ENCODE measurements at places on chromosomes 7 and 10. TPM values are rescaled to one million over a fixed set of nuclear protein-coding genes. Genes with fewer than 3 reads are reported as not detected.

Gene CHST15
- 4.0 TPM for total RNA-seq

Gene NOS3
- total RNA-seq: 0.29 TPM

DNA sequence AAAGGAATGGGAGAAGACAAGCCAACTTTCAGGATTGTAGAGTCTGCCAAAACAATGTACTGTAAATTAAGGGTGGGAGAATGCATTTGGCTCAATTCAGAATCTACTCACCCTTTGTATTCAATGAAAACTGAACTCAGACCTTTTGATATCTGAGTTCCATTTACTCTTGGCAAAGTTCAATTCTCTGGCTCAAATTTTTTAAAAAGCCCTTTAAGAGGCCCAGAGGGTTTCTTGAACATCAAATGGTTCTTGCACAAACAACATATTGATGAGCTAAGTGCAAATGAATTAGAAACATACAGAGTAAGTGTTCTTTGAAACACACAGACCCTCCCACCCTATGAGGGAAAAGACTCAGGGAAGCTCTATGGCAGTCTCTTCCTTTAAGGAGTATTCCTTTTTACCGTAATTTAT lies 5.2 kb upstream of the XPNPEP1 start:
- DNase-seq: no peak

- no peak for DNase-seq
These were observed 15.4 kb downstream of the CFAP46 start for GRCh38 chr10:132926777-132927650.

DNA sequence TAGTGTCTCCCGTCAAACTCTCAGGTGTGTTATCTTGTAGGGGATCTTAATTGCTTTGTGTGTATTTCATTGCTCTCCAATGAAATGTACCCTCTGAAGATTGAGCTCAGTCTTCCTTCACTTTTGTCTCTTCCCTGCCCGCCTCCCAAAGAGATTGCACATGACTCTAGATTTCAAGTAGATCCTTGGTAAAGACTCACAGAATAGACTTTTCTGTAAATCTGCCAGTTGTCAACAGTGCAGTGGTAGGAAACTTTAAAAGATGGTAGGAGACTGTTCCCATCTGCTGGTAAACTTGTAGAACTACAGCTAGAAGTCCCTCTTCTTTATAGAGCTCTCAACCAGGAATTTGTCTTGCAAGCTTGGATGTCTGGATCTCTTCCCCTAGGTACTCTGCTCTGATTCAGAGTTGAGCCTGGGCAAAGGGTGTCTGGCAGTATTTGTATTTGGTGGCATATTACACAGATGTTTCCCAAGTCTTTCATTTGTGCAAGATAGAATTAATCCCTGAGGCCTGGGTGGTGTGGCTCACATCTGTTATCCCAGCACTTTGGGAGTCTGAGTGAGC lies 9.6 kb downstream of the CCL26 start:
- DNase-seq: peak; percentile 79

DNA sequence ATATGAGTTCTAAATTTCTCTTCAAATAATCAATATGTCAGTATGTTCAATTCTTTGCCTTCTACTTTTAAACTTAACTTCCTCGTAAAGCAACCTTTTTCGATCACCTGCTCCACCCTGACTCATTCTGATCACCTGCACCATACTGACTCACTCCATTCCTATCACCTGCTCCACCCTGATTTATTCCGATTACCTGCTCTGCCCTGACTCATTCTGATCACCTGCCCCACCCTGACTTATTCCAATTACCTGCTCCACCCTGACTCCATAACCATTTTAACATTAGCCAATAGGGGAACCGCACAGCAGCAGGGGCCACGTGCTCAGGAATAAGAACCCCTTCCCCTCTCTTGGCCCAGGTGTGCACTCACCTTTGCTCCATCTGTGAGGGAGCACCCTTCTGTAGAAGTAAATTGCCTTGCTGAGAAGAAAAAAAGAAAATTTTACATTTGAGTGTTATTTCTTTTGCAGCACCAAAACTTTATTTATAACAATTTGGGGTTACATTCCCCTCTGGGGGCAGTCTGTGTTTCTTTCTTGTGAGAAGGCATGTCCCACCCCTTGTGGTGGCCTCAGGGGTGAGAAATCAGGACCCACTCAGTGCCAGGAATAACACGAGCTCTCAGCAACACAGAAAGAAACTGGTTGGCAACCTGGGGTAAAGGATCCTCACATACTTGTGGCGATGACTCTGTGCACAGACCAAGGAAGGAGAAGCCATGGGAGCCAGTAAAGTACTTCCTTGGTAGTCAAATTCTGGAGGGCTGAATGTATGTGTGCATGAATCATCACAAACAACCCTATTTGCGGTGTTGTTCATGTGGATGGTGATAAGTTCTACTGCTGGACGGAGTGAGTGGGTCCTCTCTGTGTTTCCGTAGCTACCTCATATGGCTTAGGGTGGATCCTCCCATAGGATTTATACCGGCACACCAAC lies 29.4 kb upstream of the PPP1R9A start:
- no peak for DNase-seq

Data from H4 (cell line).